Right ventricle myocardium inferior (tissue), 1 donor: ENCODE measurements at places on chromosomes 1 and 21. TPM values are rescaled to one million over a fixed set of nuclear protein-coding genes. Genes with fewer than 3 reads are reported as not detected.

DNA sequence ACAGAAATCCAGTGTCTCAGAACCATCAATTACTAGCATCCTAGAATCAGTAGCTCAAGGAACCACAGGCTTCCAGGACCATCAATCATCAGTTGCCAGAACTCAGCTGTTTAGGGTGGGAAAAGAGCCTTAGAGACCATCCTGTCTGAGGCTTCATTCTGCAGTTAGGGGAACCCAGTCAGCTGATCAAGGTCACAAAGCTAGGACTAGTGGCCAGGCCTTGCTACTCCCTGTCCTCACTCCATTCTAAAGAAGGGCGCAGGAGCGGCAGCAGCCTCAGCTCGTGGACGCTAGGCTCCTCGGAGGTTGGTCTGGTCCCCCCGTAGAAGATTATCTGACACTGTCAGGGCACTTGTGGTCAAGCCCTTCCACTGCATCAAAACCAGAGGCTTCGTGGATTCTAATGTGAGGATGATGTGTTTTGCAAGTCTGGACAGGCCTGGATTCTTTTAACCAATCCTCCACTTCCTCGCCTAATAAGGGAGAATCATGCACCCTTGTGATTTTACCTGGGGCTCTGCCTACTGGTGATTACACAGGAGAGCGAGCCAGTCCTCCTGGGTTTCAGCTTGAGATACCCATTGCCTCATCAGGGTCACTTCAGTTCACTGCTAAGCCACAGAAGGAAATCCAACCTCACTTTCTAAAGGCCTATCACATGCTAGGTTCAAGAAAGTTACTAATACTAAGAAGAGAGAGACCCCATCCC lies 41.7 kb upstream of the IFFO2 start:
- no peak for DNase-seq

- no peak for DNase-seq
Measured at GRCh38 chr1:18673976-18674375, 43.3 kb downstream of the PAX7 start.

- DNase-seq = no peak
Measured at GRCh38 chr1:112937495-112937894, 18.5 kb downstream of the SLC16A1 start.

- no peak for DNase-seq
Measured at GRCh38 chr1:207810173-207810572, 58.3 kb downstream of the CD46 start.

The S100A7 gene
- not detected for total RNA-seq

DNA sequence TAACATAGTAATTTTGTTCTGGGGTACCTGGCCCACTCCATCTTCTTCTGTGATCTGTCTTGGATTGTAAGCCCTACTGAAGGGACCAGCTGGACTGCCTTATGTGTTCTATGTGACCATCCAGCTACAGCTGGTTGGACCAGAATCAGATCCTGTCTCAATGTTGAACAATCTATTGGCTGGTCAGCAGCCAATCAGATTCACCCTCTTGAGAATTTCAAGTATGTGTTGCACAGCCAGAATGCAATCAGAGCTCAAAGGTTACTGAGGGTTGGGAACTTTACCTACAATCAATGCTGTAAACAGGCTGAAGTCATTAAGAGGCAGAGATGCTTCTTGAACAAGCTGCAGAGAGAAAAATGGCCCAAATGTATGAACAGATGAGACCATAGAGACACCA lies 61.9 kb downstream of the KCNC4 start:
- no peak for DNase-seq

The ALPL gene
- total RNA-seq = 11.0 TPM

- DNase-seq = no peak
Measured at GRCh38 chr1:97797403-97798183, 123.2 kb downstream of the DPYD start.

The SPRR4 gene
- total RNA-seq = not detected

DNA sequence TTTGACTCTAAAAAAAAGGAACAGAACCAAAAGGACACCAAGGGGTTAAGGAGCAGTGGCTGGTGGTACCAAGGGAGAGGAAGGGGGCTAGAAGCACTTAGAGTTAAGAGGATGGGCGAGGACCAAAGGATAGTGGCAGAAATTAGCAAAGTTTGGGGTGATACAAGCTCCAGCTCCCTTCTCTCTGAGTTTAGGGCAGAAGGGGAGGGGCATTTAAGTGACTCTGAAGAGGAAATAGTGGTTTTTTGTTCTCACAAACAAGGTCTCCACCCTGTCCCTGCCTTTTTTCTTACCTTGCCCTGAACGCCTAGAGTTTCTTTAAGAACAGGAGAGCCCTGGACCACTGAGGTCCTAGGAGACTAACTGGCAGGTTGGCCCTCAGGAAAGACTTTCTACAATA lies 3.3 kb downstream of the CDC42SE1 start:
- no peak for DNase-seq

GRCh38 chr1:225476100-225476511 lies 48.3 kb upstream of the LBR start:
- no peak for DNase-seq

DNA sequence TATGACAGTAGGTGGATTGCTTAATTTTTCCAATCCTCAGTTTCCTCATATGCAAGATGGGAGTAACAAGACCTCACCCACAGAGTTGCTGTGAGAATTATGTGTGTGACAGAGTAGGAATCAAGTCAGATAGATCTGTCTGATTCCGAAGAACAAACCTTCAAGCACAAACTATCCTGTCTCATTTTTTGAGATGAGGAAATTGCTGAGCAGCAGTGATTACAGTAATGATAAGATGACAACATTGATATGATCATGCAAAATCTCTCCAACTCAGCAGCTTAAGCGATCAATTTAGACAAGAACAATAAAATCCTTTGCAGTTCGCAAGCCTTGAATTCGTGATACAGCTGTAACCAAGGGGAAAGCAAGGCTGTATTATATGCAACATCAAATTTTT lies 474.1 kb downstream of the OMA1 start:
- DNase-seq = no peak

DNA sequence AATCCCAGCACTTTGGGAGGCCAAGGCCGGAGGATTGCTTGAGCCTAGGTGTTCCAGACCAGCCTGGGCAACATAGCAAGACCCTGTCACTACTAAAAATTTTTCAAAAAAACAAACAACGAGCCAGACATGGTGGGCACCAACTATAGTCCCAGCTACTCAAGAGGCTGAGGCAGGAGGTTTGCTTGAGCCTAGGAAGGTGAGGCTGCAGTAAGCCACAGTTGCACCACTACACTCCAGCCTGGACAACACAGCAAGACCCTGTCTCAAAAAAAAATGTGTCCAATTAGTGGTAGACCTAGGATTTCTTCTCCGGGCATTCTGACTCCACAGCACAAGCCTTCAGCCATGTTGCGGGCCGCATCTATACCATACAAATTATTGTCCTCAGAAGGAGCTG lies 6.7 kb upstream of the IGSF8 start:
- no peak for DNase-seq

DNA sequence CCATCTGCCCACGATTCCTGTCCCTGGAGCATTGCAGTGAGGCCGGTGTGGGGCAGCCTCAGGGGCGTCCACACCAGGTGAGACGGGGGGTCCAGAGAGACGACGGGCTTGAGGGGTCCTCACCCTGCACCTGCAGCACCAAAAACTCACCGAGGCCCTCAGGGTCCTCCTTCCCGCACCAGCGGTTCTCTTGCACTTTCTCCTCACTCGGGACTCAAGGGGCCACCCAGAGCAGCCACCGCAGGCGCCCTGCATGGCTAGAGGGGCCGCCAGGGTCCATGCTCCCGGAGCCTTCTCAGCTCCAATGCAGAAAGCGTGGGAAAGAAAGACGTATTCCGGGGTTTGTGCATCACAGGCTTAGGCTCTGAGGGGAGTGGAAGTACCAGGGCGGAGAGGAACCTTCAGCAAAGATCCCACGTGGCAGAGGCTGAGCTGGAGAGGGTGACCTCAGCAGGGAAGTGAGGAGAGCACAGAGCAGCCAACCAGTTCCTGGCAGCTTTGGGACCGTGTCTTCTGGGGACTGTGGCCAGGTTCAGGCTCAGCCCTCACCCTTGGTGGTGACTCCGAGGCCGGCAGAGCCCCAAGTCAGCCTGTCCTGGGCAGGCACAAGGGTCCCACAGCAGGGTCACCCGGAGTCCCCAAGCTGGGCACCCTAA lies 19.5 kb upstream of the COL6A2 start:
- DNase-seq = no peak

DNA sequence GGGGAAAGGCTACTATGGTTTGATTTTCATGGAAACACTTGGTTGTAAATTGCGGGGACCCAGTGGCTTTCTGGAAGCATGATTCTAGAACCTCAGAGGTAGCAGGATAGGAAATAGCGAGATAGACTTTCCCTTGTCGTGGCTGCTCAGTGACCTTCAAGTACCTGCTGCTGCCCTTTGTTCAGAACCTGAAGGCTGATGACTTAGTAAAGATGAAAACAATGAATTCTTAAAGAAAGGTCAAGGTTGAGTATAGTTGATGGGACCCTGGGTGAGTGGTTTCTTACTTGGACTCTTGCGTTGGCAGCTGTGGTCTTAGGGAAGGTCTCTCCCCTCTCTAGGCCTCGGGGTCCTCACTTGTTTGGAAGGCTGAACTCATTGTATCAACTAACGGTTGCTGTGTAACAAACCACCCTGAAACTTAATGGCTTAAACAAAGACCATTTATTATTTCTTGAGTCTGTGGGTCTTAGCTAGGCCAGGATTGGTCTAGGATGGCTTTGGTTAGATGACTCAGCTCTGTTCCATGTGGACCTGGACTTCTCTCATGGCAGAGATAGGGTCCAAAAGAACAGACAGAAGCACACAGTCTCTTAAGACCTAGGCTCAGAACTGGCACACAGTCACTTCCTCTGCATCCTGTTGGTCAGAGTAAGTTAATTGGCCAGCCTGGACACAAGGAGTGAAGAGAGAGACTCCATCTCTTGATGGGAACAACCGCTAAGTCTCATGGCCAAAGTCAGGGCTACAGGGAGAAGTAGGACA lies 89.2 kb upstream of the SELENON start:
- no peak for DNase-seq

The EPHA8 gene
- not detected for total RNA-seq

DNA sequence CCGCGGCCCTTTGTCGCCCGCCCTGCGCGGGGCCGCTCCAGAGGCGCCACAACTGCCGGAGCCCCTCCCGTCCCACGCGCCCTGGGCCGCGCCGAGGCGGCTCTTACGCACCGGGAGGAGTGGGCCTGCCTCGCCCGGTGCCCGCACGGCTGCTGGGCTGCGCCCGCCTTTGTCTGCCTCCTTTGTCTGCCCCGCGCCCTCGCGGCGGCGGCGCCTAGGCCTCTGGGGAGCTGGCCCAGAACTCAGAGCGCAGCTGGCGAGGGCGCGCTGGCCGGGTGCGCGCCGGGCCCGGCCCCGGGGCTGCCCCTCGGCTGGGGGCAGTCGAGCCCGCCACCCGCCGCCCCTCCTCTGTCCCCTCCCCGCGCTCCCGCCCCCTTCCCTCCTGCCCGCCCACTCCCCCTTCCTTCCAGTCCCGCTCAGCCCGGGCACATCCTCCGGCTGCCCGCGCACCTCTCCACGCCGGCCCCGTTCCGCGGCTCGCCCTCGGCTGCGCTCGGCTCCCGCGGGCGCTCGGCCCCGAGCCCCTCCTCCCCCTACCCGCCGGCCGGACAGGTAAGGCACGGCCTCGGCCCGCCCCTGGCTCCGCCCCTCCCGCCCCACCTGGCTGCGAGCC lies at the start of gene DRAXIN:
Gene DRAXIN (plus strand): TSS at position 409 of the 613 bp plus-strand sequence. CDS start 14,549 bp downstream, outside the sequence.
- no peak for DNase-seq

DNA sequence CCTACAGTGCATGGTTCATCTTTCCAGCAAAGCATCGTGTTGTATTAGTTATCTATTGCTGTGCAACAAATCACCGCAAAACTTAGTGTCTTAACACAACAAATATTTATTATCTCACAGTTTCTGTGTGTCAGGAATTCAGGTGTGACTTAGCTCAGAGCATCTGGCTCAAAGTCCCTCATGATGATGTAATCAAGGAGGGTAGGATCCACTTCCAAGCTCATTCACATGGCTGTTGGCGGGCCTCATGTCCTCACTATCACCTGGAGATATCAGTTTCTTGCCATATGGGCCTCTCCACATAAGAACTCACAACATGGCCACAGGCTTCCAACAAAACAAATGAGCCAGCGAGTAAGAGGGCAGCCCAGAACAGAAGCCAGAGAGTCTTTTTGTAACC lies 135.6 kb upstream of the GJB5 start:
- DNase-seq = no peak

DNA sequence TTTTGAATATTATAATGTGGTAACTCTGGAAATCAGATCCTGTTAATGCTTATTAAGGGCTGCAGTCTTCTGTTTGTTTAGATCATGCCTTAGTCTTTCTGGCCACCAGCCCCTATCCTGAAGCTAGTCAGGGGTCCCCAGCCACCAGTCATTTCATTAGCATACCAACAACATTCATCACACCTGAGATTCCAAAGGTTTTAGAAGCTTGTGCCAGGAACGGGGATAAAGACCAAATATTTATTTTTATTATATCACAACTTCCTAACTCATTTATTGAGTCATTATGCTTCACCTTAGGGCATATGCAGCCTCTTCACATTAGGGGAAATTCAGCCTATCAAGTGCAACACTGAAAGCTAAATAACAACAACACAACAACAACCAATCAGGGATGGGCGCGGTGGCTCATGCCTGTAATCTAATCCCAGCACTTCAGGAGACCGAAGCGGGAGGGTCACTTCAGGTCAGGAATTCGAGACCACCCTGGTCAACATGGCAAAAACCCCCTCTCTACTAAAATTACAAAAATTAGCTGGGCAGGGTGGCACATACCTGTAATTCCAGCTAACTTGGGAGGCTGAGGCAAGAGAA lies 2.9 kb upstream of the PSEN2 start:
- DNase-seq = no peak

GRCh38 chr1:18234790-18235242 lies 127.2 kb downstream of the IGSF21 start:
- no peak for DNase-seq

DNA sequence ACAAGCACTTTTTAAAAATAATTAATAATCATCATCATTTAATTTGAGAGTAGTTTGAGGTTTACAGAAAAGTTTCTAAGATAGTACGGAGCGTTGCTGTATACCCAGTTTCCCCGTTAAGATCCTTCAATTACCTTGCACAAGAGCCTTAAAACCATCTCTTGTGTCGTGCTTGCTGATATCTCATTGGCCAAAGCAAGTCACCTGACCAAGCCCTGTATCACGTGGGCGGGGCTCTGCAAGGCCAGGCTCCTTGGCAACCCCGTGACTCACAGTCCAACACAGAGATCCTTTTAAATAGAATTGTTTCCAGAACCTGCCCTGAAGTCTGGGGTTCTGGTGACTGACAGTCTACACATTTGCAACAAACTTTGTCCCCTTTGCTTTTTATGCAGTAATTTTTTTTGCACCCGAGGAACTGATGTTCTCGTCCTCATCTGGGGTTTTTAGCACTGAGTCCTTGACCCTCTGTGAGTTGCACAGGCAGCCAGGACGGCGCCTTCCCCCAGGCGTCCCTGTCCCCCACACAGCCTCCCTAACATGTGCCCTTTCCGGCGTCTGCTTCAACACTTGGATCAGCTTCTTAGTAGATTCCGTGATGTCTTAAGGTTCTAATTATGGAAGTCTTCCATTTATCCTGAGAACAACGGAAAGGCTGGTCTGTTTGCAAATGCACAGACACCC lies 183.3 kb upstream of the TMEM51 start:
- DNase-seq = no peak
